ENCODE measurements at places on chromosomes 5 and 9.

GRCh38 chr5:150209099-150209635 lies 19.3 kb downstream of the SLC6A7 start:
- no peak overlapping the region for H3K4me3 ChIP-seq
- H3K27ac ChIP-seq = no peak overlapping the region
- peak; percentile 9 for DNase-seq

- H3K4me1 ChIP-seq = no peaks in the 10 kb centered on the region
- no peaks in the 10 kb centered on the region for H3K36me3 ChIP-seq
- no peaks in the 10 kb centered on the region for H3K27me3 ChIP-seq
- H3K4me3 ChIP-seq = no peak overlapping the region
- DNase-seq = no peak
Measured at GRCh38 chr9:95225076-95225725, 92.3 kb downstream of the FANCC start.

DNA sequence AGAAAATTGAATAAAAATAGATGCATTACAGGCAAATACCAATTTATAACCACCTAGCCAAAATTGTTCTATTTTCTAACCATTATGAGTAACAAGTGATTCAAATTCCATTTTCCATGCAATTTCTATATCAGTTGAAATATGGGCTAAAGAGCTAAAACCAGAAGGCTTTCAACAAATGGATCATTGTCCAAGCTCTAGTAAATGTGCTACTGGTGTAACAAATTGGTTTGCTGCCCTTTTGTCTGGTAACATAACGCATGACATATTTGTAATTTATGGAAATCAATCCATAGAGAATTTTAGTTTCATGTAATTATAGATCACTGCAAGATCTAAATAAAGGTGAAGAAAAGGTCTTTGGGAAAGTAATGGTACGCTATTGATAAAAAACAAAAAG lies 708.0 kb upstream of the GRAMD2B start:
- DNase-seq = no peak
- H3K4me3 ChIP-seq = no peak overlapping the region
- H3K36me3 ChIP-seq = no peaks in the 10 kb centered on the region
- no peak overlapping the region for H3K27ac ChIP-seq
- H3K27me3 ChIP-seq = no peaks in the 10 kb centered on the region

- no peaks in the 10 kb centered on the region for H3K36me3 ChIP-seq
- H3K27ac ChIP-seq = no peak overlapping the region
- peaks cover 12% of the 10 kb centered on the region for H3K4me1 ChIP-seq
- DNase-seq = no peak
- H3K4me3 ChIP-seq = no peak overlapping the region
Measured at GRCh38 chr5:32543291-32543690, 42.1 kb upstream of the SUB1 start.

DNA sequence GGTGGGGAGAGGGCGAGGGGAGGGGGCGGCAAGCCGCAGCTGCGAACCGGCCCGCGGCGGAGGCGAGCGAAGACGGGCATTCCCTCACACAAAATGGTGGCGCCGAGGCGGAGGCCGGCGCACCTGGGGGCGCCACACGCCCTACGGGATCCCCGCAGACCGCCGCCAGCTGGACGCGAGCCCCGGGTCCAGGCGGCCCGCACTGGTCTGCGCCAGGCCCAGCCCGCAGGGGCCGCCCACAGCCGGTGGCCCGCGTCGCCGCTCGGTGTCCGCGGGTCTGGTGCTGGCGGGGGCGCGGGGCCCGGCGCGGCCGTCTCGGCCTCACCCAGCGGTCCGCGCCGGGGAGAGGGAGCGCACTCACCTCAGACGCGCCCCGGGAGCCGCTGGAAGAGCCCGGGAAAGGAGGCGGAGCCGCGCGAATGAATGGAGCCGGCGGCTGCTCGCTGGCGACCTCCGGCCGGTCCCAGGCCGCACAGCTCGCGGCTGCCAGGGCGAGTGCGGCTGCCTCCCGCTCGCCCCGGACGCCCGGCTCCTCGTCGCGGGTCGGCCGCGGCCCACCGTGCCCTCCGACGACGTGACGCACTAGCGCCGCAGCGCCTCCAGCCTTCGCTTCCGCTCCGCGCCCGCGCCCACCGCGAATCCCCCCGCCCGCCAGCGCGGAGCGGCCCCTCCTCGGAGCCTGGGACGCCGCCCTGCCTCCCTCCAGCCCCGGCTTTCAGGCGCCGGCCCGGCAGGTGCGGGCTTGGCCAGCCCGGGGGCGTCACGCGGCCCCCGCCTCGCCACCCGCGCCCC lies at the start of gene FAM169A:
Gene FAM169A (minus strand): TSS at position 584 of the 792 bp plus-strand sequence. CDS start 24,711 bp downstream, outside the sequence.
- peak within 1 kb of the TSS; percentile 96 for H3K4me3 ChIP-seq
- H3K27ac ChIP-seq = peak within 1 kb of the TSS; percentile 50
- no peaks in the 10 kb centered on the region for H3K36me3 ChIP-seq
- no peaks in the 10 kb centered on the region for H3K27me3 ChIP-seq
- DNase-seq = peak; percentile 57
- peaks cover 14% of the 10 kb centered on the region for H3K4me1 ChIP-seq

DNA sequence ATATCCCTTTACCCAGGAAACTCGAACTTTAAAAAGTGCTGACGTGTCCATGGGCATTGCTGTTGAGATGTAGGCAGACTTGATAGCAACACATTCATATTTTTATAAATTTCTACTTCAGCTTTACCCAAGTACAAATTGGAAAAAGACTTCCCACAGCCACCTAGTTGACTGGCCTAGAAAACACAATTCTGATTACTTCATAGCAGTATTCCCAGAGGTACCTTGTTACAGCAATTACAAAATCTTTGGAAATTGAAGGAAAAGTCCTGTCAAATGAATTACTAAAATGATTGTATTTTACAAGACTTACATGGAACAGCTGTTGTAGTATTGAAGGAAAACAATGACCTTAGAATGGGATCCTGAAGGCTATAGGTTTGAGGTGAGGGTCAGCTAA lies 130.7 kb upstream of the NREP start:
- no peaks in the 10 kb centered on the region for H3K36me3 ChIP-seq
- no peaks in the 10 kb centered on the region for H3K4me1 ChIP-seq
- H3K27me3 ChIP-seq = no peaks in the 10 kb centered on the region
- no peak overlapping the region for H3K27ac ChIP-seq
- H3K4me3 ChIP-seq = no peak overlapping the region

- no peak overlapping the region for H3K4me3 ChIP-seq
- no peaks in the 10 kb centered on the region for H3K4me1 ChIP-seq
- no peaks in the 10 kb centered on the region for H3K27me3 ChIP-seq
- H3K36me3 ChIP-seq = no peaks in the 10 kb centered on the region
- H3K27ac ChIP-seq = no peak overlapping the region
- no peak for DNase-seq
Measured at GRCh38 chr5:69432412-69433206, 17.7 kb downstream of the MARVELD2 start.

DNA sequence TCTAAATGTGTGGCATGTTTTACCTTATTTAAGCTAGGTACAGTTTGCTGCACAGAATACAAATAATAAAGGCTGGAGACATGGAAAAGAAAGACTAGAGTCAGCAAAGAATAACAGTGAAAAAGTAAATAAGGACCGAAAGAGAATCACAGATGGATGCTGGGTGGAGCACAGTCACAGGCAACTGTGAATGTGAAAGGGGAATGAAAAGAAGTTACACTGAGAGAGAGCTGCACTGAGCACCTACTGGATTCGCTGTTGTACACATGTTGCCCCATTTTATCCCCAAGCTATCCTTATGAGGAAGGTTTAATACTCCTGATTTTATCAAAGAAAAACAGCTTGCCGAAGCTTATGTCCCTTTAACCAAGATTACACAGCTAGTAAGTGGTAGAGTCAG lies 165.4 kb upstream of the RGMB start:
- no peaks in the 10 kb centered on the region for H3K27me3 ChIP-seq
- H3K27ac ChIP-seq = no peak overlapping the region
- no peak overlapping the region for H3K4me3 ChIP-seq
- DNase-seq = no peak
- H3K4me1 ChIP-seq = no peaks in the 10 kb centered on the region

DNA sequence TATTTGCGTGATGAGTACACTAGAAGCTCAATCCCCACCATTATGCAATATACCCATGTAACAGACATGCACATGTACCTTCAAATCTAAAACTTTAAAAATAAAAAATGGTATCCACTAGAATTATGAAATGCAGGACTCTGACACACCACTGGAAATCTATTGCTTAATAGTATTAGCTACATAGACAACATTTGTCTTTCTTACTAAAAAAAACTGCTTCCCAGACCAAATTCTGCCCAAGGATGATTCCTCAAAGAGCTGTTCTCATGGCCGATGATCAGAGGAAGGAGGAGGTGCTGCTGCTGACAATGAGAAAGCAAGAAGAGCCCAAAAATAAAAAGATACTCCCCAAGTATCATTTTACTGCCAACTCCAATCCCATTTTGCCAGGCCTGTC lies 67.2 kb downstream of the TTC39B start:
- no peaks in the 10 kb centered on the region for H3K36me3 ChIP-seq
- no peak overlapping the region for H3K4me3 ChIP-seq
- DNase-seq = no peak
- H3K27ac ChIP-seq = no peak overlapping the region
- H3K4me1 ChIP-seq = no peaks in the 10 kb centered on the region

DNA sequence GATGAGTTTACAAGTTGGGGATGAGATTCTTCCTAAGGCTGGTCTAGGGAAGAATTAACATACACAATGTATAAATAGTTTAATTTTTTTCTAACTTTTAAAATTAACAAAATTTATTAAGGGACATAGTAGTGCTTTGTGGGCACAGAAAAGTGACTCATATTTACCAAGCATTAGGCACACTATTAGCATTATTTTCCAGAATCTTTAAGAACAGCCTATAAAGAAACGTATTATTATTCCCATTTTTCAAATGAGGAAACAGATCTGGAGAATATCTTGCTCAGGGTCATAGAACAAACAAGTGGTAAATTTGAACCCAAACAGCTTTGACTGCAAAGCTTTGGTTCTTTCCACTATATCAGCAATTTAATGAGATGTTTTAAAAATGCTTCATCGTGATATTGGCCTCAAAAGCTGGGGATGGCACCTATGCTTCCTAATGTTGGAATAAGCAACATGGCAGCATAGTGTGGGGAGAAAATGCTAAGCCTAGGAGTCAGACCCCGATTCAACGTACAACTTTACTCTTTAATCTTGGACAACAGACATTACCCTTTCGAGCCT lies 55.9 kb downstream of the ABCA1 start:
- no peaks in the 10 kb centered on the region for H3K27me3 ChIP-seq
- no peaks in the 10 kb centered on the region for H3K36me3 ChIP-seq
- no peak overlapping the region for H3K4me3 ChIP-seq
- no peak overlapping the region for H3K27ac ChIP-seq
- no peaks in the 10 kb centered on the region for H3K4me1 ChIP-seq

- H3K4me1 ChIP-seq = no peaks in the 10 kb centered on the region
- DNase-seq = no peak
- peaks cover 13% of the 10 kb centered on the region for H3K36me3 ChIP-seq
Measured at GRCh38 chr9:111431684-111432083, 52.5 kb downstream of the ECPAS start.

DNA sequence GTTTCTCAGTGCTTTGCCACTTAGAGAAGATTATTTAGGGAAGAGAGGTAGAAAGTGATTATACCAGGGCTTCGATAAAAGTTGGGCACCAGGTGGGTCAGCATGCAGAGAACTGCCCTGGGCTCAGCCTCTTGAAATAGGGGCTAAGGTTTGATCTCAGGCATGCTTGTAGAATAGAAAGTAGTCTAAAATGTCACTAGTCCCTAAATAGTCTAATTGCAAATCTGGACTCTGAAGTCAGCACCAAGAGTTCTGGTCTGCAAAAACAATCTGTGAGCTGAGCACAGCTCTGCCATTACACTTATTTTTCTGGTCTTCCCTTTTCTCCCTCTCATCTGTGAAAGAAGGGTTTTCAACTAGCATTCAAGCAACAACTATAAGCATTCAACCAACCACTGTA lies 248.0 kb downstream of the SMARCA2 start:
- H3K36me3 ChIP-seq = no peaks in the 10 kb centered on the region
- H3K27ac ChIP-seq = no peak overlapping the region
- no peaks in the 10 kb centered on the region for H3K27me3 ChIP-seq
- no peak overlapping the region for H3K4me3 ChIP-seq
- H3K4me1 ChIP-seq = no peaks in the 10 kb centered on the region
- no peak for DNase-seq

GRCh38 chr5:72436796-72437471 lies 70.3 kb downstream of the ZNF366 start:
- H3K4me1 ChIP-seq = no peaks in the 10 kb centered on the region
- H3K36me3 ChIP-seq = no peaks in the 10 kb centered on the region
- H3K27ac ChIP-seq = no peak overlapping the region
- DNase-seq = no peak
- no peak overlapping the region for H3K4me3 ChIP-seq
- no peaks in the 10 kb centered on the region for H3K27me3 ChIP-seq

GRCh38 chr9:106479679-106480078 lies 383.3 kb upstream of the ZNF462 start:
- no peak for DNase-seq
- no peaks in the 10 kb centered on the region for H3K27me3 ChIP-seq
- no peaks in the 10 kb centered on the region for H3K4me1 ChIP-seq
- H3K27ac ChIP-seq = no peak overlapping the region

DNA sequence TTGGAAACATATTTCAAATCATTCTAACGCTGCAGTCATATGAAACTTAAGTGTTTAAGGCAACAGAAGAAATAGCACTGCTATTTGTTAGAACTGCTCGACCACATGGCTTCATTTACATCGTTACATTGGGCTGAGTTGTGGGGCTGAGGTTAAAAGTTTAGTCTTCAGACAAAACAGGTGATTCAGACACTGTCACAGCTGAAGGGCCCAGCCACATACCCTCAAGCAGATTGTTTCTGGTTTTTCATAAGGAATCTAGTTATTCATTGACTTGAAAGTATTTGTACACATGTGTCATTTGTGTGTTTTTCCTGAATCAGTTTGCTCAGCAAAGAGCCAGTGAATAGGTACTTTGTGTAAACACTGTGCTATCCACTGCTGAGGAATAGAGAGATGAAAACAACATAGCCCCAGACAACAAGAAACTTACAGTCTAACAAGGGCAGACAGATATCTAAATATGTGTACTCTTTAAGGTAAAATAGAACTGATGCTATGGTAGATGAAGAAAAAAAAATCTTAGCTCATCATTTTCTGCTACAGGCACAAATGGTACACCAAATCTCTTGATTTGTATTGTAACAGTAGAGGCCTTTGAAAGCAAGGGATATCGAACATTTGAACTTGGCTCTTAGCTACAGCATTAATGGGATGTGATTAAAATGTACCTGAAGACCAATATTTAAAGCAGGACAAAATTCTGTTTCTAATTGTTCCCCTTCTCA lies 357.6 kb upstream of the RPS23 start:
- H3K4me1 ChIP-seq = no peaks in the 10 kb centered on the region
- DNase-seq = no peak
- H3K27ac ChIP-seq = no peak overlapping the region
- no peak overlapping the region for H3K4me3 ChIP-seq

- peak; percentile 52 for DNase-seq
- H3K4me3 ChIP-seq = peak overlapping the region; percentile 96
- H3K27ac ChIP-seq = peak overlapping the region; percentile 78
- no peaks in the 10 kb centered on the region for H3K27me3 ChIP-seq
Measured at GRCh38 chr5:116084287-116084691, 536 bp upstream of the COMMD10 start.
